ENCODE measurements at places on chromosomes 16 and 17. TPM values are rescaled to one million over a fixed set of nuclear protein-coding genes. Genes with fewer than 3 reads are reported as not detected.

Gene IGF2BP1
- 15.2 TPM for total RNA-seq

GRCh38 chr16:79076047-79076767 is 524.3 kb downstream of the MAF start:
- no peak for DNase-seq

- DNase-seq, result no peak
Measured at GRCh38 chr17:42708588-42708987, 26.3 kb downstream of the CNTNAP1 start.

Gene CLEC3A
- total RNA-seq, result not detected

DNA sequence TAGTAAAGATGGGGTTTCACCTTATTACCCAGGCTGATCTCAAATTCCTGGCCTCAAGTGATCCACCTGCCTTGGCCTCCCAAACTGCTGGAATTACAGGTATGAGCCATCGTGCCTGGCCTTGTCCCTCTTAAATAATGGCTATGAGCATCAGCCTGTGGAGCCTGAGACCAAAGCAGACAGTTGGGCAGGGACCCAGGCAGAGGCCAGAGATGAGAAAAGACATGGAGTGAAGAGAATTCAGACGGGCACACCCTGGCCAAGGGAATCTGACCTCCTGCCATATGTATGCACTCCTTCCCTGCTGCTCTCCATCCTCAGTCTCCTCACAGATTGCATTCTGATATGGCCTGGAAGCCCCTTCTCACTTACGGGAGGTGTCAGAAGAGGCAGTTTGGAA is 98.4 kb upstream of the DNAH9 start:
- no peak for DNase-seq

Gene ABCC3
- 10.4 TPM for total RNA-seq

DNA sequence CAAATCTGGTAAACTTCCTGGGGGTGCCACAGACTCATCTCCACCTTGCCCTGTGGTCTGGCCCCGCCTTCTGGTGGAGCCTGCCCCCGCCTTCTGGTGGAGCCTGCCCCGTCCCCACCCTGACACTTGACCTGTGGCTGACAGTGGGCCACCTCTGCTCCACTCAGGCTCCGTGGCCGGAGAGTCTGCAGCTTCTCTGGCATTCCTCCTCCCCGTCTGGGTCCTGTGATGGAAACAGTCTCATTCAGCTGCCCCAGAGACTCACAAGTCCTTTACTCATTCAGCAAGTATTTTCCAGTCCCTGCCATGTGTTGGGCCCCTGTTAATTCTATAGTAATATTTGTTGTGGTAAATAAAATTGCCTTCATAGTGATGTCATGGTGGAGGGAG is 21.0 kb upstream of the G6PC1 start:
- DNase-seq, result no peak

DNA sequence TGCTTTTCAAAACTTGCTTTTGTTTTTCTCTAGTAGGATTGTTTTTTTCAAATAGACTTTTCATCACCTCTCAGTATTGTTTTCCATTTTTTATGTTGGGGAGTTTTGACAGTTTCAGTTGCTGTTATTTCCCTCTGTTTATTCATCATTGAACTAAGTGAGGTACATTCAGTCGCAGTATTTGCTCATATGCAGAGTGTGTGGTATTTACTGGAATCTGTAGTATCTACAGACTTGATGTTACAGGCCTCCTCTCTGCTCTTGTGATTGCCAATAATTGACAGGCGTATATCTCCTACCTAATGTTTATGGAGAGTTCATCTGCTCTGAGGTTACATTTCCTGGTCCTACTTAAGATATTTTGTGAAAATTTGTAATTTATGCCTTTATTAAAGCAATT is 49.6 kb downstream of the COX10 start:
- no peak for DNase-seq

DNA sequence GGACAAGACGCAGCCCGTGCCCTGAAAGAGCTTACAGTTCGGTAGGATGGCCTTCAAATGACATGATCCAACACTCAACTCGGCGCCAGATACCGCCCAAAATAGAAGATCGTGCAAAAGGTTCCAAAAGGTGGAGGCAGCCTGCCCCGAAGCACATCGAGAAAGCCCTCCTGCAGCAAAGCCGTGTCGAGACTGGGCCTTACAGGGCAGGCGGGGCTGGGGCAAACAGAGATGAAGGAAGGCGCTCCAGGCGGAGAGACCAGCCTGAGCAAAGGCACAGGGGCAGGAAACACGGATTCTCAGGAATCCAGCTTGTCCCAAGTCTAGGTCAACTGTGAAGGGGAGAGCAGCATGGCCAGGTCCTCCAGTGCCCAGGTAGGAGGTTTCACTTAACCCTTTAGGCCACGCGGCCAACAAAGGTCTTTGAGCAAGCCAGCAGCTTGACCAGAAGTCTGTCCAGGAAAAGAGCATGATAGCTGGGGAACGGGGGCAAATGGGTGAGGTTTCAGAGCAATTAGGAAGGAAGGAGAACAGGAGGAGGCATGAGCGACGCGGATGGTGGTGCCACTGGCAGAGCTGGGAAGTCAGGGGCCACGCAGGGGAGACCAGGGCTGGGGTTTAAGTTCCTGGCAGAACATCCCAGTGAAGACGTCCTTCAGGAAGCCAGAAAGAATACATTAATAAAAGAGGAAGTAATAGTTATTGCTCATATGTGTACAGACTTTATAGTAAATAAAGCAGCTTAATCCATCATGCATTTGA is 21.2 kb upstream of the EIF1 start:
- no peak for DNase-seq

Gene KIF18B
- total RNA-seq, result 4.9 TPM

Gene SYNGR3
- not detected for total RNA-seq

Gene SRCIN1
- total RNA-seq, result 0.80 TPM

- peak; percentile 77 for DNase-seq
Measured at GRCh38 chr16:70476272-70477020, 22.1 kb downstream of the FCSK start.

- DNase-seq, result peak; percentile 27
Measured at GRCh38 chr16:24800586-24800985, 45.2 kb upstream of the SLC5A11 start.

- DNase-seq, result no peak
Measured at GRCh38 chr16:89411335-89411850, 79.0 kb downstream of the ANKRD11 start.

DNA sequence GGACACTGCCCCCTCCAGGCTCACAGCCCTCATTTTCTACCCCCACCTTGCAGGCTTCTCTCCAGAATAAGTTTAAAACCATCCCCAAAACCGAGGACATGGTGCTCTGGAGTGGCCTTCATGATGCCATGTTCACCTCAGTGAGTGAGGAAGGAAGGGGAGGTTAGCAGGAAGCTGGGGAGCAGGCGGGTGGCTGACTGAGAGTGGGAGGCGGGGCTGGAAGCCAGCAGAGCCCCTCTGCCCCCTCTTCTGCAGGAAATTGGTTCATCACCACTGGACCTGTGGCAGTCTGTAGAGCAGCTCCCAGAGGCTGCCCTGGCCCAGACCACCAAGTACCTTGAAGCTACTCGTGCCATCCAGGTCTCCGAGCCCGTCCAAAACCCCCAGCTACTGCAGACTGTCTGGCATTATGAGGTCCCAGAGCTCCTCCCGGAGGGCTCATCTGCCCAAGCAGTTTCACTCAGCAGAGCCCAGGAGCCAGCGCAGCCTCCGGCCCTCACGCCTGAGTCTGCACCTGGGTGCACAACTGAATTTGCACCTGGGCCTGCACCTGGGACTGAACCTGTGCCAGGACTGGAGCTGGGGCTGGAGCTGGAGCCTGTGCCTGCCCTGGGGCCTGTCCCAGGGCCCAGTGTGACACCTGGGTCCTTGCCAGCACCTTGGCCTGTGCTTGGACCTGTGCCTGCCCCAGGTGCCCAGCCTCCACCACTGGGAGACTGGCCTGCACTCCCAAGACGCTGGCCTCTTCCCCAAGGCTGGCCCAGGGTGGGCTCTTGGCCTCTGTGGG is 19.0 kb downstream of the C16orf96 start:
- no peak for DNase-seq

GRCh38 chr17:655618-656017 is 59.0 kb downstream of the VPS53 start:
- DNase-seq, result no peak

DNA sequence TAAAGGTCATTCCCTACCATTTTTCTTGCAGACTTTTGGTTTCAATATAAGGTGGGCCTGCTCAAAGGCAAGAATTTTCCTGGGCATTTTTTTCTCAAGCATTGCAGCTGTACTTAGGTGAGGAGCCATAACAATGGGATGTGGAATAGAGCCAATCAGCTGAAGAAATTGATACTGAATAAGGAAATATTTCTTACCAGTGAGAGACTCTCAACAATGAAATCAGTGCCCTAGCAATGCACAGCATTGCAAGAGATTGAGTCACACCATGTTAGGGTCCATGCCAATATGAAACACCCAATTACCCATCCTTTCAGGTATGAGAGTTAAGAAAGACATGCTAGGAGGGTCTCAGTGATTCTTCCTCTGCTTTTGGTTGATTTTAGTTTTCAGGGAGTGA is 237.6 kb downstream of the SOX9 start:
- DNase-seq, result peak; percentile 57

GRCh38 chr16:2273484-2273883 is 5.6 kb upstream of the RNPS1 start:
- no peak for DNase-seq

Gene LGALS9B
- total RNA-seq, result not detected

DNA sequence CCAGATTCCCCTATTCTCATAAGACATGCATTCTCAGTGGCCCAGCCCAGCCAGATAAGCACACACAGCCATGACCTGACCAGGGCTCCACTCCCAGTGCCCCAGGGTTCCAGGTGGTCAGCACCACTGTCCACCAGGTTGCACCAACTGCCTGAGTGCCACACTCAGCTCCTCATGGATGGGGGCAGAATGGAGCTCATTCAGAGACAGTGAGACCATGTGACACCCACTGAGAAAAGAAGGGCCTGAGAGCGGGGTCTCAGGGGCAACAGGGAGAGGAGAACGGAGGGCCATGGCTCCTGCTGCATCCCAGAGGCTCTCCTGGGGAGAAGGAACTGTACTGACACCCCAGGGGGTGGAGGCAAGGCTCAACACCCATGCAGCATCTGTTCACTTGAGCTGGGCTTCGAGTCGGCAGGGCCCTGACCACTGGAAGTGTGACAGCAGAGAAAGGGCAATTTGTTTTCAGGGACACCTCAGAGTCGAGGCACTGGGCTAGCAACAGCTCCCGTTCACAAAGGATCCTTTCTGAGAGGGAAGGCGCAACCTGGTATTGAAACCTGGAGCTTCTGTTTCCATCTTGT is 18.7 kb upstream of the SLC38A8 start:
- no peak for DNase-seq

Gene HS3ST3B1
- total RNA-seq, result 3.1 TPM

DNA sequence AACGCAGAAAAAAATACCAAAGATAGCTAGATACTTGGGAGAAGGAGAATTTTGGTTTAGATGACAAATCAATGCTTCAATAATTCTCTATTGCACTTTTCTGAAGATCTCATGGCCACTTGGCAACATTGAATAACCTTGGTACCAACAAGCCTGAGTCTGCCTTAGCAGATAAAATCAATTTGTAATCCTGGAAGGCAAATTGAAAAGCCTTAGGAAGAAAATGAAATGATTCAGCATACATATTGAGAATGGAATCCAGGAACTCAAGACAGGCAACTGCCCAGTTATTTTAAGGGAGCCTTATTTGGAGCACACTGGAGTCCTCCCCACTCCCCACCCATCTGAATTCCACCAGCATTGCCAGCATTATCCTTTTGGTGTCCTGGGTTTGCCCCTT is 109.3 kb upstream of the SOX9 start:
- DNase-seq, result no peak

DNA sequence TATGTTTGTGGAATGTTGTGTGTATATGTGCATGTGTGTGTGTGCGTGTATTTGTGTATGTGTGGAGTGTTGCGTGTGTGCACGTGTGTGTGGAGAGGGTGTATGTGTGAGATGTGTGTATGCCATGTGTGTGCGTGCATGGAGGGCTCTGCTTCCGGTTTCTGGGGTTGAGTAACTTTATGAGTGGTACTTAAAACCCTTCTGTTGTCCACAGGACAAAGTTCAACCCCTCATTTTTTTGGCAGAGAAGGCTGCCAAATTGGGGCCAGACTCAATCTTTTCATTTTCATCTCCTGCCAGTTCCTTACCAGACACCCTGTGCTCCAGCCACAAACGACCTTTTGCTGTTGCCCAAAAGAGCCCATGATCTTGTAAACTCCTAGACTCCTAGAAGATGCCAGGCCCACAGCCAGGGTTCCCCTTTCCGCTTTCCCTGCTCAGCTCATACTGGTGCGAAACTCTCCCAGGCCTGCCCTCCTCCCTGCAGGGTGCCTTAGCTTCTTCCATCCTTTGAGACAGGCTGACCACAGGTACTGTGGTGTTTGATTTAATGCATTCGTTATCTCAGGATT is 100.2 kb downstream of the CMIP start:
- no peak for DNase-seq

DNA sequence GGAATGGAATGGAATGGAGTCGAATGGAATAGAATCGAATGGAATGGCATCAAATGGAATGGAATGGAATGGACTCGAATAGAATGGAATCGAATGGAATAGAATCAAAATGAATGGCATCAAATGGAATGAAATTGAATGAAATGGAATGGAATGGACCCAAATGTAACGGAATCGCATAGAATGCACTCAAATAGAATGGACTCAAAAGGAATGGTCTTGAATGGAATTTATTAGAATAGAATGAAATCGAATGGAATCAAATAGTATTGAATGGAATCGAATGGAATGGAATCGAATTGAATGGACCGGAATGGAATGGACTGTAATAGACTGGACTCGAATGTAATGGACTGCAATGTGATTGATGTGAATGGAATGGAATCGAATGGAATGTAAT is 501.4 kb upstream of the WSB1 start:
- DNase-seq, result no peak

GRCh38 chr17:59842901-59843652 is 49.7 kb downstream of the TUBD1 start:
- DNase-seq, result peak; percentile 90

GRCh38 chr17:80169784-80170500 is at the start of gene CARD14:
TSS of gene CARD14 (plus strand) at chr17:80170030. CDS start at chr17:80181439, 11,409 bp downstream.
- no peak for DNase-seq

GRCh38 chr16:88295671-88296436 is 86.9 kb upstream of the ZNF469 start:
- no peak for DNase-seq

- no peak for DNase-seq
Measured at GRCh38 chr16:59195242-59195641, 461.1 kb upstream of the GOT2 start.

- DNase-seq, result no peak
Measured at GRCh38 chr16:54059319-54059718, 227.3 kb downstream of the IRX3 start.

- DNase-seq, result no peak
Measured at GRCh38 chr16:66898933-66899309, 18.6 kb downstream of the PDP2 start.
